ENCODE measurements at places on chromosomes 6 and 20. TPM values are rescaled to one million over a fixed set of nuclear protein-coding genes. Genes with fewer than 3 reads are reported as not detected.
A peak's percentile ranks its signal among the peaks of the same experiment; 100 is the strongest.

- DNase-seq: peak; percentile 74
Measured at GRCh38 chr6:144482142-144482541, 197.0 kb downstream of the UTRN start.

- DNase-seq: no peak
Measured at GRCh38 chr20:45904583-45905504, 7.1 kb downstream of the PLTP start.

- DNase-seq: no peak
Measured at GRCh38 chr6:69704916-69705315, 91.9 kb downstream of the LMBRD1 start.

GRCh38 chr6:2215342-2215741, 30.1 kb downstream of the GMDS start:
- no peak for DNase-seq

The TCP11 gene
- not detected for total RNA-seq

DNA sequence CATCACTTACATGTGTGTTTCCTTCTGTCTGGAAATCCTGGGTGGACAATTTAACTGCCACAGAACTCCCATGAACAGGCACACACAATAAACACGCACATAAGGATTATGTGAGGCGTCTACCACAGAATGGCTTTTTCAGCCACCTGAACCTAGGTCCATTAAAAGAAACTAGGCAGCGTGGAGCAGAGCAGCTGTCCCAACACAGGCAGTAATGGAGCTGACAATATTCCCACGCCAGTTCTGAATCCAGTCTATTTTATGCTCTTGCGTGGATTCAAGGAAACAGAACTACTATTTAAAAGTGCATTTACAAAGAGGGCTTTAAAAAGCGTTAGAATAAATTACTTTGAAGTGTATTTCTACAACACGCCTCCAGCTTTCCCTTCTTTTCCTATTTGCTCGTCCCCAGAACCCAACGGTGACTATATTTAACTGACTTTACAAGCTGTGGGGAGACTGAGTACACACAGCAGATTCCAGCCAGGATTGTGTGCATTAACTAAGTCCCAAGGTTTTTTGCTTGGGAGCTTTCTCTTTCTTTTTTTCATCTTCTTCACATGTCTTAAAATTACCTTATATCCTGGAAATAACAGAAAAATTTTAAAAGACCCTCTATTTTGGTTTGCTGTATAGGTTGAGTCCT, 95.9 kb downstream of the GMDS start:
- no peak for DNase-seq

DNA sequence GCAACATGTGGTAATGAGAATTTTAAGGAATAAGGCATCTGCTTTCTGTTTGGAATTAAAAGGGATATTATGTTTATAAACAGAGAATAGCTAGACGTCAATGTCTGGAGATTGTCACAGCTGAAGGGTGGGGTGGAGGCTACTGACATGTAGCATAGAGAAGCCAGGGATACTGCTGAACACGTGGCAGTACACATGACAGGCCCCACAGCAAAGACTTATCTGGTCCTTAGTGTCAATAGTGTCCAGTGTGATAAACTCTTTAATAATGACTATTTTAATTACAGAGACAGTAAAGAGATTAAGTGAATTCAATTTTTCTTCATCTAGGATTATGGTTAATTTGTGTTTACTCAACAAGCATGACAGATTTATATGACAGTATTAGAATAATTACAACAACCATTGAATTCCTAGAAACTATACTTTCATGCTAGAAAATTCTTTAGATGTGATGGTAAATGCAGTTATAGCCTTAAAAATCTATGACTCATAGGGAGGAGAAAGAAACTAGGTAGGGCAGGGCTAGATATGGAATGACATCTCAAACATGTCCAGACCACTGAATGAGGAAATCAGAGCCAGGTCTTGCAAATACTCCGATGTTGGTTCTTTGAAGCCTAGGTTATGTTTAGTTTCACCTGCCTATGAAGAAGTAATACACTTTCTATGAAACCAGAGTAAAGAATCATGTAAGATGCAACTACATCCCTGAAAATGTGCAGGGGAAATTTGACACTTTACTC, 399.5 kb downstream of the PHF3 start:
- no peak for DNase-seq

The SPATA25 gene
- total RNA-seq: 8.1 TPM

- DNase-seq: no peak
Measured at GRCh38 chr20:7702141-7702540, 238.1 kb downstream of the HAO1 start.

DNA sequence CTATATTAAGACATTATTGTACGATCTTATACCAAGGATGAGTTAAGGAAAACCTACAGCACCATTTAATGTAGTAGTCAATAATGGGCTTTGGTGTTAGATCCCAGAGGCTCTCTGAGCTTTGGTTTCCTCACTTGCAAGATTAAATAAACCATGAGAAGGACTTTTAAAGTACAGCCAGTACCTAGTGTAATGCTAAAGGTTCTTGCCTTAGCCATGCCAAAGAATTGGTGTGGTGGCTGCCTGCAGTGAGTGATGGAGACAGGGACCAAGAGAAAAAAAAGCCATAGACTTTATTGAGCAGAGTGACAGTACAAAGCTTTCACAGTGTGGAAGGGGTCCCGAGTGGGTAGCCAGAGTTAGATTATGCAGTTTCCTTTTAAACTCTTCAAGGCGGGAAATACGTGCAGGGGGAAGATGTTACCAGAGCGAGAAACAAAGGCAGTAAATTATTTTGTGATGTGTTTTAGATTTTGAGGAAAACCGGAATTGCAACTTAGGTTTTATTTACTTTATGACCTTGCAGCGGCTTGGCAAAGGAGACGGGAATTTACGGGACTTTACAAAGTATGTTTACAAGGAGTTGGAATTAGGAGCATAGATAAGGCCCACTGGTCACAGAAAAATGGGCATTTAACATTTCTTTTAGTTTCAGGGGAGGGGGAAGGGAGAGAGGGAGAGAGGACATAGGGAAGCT, 100.4 kb downstream of the MYO6 start:
- DNase-seq: no peak

The NOTCH4 gene
- 10.9 TPM for total RNA-seq

The ARMC2 gene
- 15.1 TPM for total RNA-seq

- DNase-seq: no peak
Measured at GRCh38 chr20:24584538-24585356, 115.3 kb downstream of the SYNDIG1 start.

- DNase-seq: no peak
Measured at GRCh38 chr6:122426597-122426996, 27.1 kb downstream of the HSF2 start.

GRCh38 chr6:73798592-73798991, 102.6 kb downstream of the CD109 start:
- DNase-seq: peak; percentile 43

The SLC17A2 gene
- not detected for total RNA-seq

Measured in uterus (tissue), 4 donors.